Left ventricle myocardium inferior (tissue), 1 donor: ENCODE measurements at places on chromosomes 1 and 21. TPM values are rescaled to one million over a fixed set of nuclear protein-coding genes. Genes with fewer than 3 reads are reported as not detected.

- DNase-seq = no peak
These were observed 983 bp downstream of the PADI2 start for GRCh38 chr1:17118268-17118667.

- DNase-seq = no peak
These were observed 759 bp downstream of the SMYD3 start for GRCh38 chr1:246506367-246506673.

DNA sequence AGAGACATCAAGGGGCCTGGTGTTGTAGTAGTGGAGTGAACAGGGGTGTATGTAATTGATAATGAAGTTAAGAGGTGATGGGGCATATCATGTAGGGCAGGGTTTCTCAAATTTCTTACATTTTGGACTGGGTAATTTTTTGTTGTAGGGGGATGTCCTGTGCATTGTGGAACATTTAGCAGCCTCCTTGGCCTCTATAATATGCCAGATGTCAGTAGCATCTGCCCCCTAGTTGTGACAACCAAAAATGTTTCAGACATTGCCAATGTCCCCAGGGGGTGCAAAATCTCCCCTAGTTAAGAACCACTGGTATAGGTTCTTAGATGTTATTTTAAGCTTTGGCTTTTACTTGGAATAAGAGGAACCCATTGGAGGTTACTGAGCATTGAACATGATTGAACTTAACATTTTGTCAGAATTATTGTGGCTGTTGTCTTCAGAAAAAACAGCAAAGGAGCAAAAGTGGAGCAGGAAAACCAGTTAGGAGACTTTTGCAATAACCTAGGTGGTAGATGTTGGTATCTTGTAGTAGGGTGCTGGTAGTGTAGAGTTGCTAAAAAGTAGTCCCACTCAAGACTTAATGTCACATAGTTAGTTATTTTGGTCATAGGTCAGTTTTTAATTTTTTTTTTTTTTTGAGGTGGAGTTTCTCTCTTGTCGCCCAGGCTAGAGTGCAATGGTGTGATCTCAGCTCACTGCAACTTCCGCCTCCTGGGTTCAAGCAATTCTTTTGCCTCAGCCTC is 6.2 kb downstream of the ZNF326 start:
- no peak for DNase-seq

The MYBPH gene
- total RNA-seq = not detected
